NCI-H82 (cell line): ENCODE measurements at places on chromosomes 2 and 18.

DNA sequence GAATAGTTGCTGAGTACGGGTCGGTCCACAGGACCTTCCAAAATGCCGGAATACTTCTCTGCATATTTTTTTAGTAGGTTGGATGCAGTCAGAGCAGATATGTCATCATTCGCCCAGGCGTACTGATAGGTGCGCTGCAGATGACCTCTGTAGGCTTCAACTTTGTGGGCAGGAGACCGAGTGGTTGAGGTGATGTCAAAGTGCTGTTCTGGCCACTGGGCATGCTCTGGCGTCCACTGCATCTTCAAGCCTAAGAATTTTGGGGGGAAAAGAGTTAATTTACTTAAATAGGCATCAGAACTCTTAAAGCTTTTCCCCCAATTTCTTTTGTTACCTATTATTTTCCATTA, 124.3 kb downstream of the FIGN start:
- DNase-seq: no peak

DNA sequence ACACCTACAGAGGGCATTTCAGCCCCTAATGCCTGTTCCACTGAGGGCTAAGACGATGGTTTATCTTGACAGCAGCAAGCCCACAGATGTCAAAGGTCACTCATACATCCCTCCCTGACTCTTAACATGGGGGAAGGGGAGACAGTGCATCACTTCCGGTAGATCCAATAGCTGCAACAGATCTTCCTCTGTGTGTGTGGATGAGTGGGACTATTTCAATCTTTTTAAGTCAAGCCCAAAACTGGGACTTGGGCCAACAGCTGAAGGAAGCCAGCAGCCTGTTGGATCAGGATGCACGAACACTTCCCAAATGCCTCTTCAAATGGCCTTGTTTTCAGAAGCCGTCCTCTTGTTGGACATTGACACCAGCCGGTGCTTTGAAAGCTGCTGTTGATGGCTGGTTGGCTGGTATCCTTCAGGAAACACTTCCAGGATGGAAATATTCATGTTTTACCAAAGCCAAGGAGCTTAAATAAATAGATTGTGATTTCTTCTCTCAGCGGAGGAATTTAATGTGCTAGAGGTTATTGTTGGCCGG, 59.2 kb downstream of the IL1R2 start:
- DNase-seq: no peak

GRCh38 chr2:3596901-3597417, 2.0 kb downstream of the COLEC11 start:
- DNase-seq: no peak

GRCh38 chr2:122323927-122324326, 568.5 kb downstream of the TSN start:
- DNase-seq: no peak
